ENCODE measurements at places on chromosomes 16 and 17. TPM values are rescaled to one million over a fixed set of nuclear protein-coding genes. Genes with fewer than 3 reads are reported as not detected.

TBC1D3H gene
- not detected for total RNA-seq

DNA sequence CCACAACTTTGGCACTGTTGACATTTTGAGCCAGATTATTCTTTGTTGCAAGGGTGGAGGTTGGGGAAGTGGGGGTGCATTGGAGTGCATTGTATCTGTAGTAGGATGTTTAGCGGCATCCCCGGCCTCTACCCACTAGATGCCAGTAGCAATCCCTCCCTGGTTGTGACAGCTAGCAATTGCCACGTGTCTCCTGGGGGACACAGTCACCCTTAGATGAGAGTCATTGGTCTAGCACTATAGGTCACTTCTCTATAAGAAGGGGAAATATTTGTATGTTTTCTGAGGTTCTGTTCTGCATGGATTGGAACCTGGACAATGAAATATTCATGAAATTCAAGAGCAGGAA, 32.4 kb downstream of the MSI2 start:
- H3K27me3 ChIP-seq, result no peaks in the 10 kb centered on the region
- peak; percentile 4 for DNase-seq
- no peaks in the 10 kb centered on the region for H3K36me3 ChIP-seq
- no peak overlapping the region for H3K4me3 ChIP-seq
- no peaks in the 10 kb centered on the region for H3K4me1 ChIP-seq

DNA sequence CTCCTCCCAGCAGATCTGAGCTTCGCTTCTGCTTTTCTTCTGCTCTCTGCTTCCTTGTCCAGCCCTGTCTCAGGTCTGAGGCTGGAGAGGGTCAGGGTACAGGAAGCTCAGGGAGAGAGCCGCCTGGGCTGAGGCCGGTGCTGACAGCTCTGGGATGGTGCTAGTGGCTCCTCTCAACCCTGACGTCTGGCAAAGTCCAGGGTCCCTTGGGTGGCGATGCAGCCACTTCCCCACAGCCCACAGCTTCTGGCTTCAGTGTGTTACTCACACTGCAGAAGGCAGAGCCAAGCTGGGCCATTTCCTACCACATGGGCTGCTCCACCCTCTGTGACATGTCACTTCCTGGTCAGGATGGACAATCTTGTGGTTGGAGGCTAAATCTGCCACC, at the start of gene CD300C:
Gene CD300C (minus strand): TSS at position 273 of the 388 bp plus-strand sequence. CDS start 333 bp downstream, outside the sequence.
- peak; percentile 64 for DNase-seq
- H3K27me3 ChIP-seq, result no peaks in the 10 kb centered on the region
- no peaks in the 10 kb centered on the region for H3K4me1 ChIP-seq
- H3K36me3 ChIP-seq, result no peaks in the 10 kb centered on the region
- no peak within 1 kb of the TSS for H3K27ac ChIP-seq

- H3K27ac ChIP-seq, result no peak overlapping the region
- H3K4me1 ChIP-seq, result no peaks in the 10 kb centered on the region
- DNase-seq, result no peak
- H3K36me3 ChIP-seq, result no peaks in the 10 kb centered on the region
- no peak overlapping the region for H3K4me3 ChIP-seq
- peaks cover 6% of the 10 kb centered on the region for H3K27me3 ChIP-seq
These were observed 9.5 kb downstream of the ZNF385C start for GRCh38 chr17:42088736-42089135.

DNA sequence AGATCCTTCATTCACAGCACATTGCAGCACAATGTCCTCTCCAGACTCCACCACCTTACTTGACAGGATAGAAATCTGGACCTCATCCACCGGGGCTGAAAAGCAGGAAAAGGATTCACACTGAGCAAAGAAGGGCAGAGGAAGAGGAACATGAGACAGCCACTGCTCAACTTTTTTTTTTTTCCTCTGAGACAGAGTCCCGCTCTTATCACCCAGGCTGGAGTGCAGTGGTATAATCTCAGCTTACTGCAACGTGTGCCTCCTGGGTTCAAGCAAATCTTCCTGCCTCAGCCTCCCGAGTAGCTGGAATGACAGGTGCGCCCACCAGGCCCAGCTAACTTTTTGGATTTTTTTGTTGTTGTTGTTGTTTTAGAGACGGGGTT, 34.4 kb downstream of the PECAM1 start:
- peak overlapping the region; percentile 30 for H3K27ac ChIP-seq
- H3K4me3 ChIP-seq, result no peak overlapping the region
- H3K27me3 ChIP-seq, result no peaks in the 10 kb centered on the region
- peaks cover 50% of the 10 kb centered on the region for H3K4me1 ChIP-seq

DNA sequence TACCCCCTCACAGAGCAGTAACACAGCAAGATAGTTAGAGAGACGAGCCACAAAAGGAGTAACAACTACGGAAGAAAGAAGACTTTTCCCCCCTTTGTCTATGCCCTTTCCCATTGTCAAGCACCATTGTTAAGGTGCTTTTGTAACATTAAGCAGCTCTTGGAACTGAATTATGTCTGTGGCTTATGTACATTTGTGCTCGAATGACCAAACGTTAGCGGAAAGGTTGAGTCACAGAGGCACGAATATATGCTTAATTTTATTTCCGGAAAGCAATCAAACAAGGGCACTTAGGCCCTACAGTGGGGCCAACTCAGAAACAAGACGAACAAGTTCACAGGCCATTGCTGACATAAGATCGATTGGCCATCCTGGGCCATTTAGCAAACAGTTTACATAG, 109.5 kb downstream of the ANKFN1 start:
- no peaks in the 10 kb centered on the region for H3K27me3 ChIP-seq
- H3K4me3 ChIP-seq, result no peak overlapping the region
- no peak overlapping the region for H3K27ac ChIP-seq
- H3K36me3 ChIP-seq, result no peaks in the 10 kb centered on the region
- no peak for DNase-seq

- H3K27me3 ChIP-seq, result no peaks in the 10 kb centered on the region
- no peak for DNase-seq
- no peak overlapping the region for H3K4me3 ChIP-seq
- no peak overlapping the region for H3K27ac ChIP-seq
- peaks cover 12% of the 10 kb centered on the region for H3K4me1 ChIP-seq
These were observed 606.3 kb upstream of the CDH11 start for GRCh38 chr16:65728167-65728566.
